ENCODE measurements at places on chromosomes 3 and 15.

- no peak for DNase-seq
Observed at GRCh38 chr3:161389445-161390035, 18.2 kb upstream of the SPTSSB start.

GRCh38 chr3:96070678-96071077 is 743.7 kb upstream of the EPHA6 start:
- DNase-seq: no peak

DNA sequence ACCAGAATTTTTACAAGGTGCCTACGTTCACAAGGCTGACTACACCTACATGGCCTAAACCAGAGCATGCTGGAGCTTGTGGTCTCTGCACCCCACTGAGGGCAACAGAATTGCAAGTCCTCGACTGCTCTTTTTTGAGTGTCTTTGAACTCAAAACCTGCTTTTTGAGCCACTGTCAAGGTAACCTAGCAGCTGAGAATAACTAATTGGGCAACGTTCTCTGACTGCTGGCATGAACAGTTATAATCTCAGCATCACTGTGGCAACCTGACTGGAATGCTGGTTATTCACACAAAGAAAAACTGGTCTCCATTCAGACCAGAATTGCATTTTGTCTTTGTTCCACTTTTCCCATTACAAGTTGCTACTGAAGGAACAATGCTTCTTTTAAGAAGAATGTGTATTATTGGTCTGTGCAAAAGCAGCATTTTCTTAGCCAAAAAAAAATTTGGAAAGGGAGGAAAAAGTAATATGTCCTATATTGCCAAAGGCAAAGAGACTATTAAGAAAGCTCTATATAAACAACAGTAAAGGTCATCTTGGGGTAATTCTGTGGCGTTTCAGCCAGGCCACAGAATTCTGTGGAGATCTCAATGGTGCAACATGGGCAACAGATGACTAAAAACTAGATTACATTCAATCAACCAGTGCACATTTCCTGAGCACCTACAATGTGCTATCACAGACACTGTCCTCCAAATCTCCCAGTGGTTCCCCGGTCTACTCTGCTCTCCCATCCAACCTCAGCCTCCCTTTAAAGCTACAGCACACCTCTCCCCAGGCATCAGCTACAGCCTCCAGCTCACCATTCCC is 76.8 kb downstream of the TNIK start:
- DNase-seq: no peak

DNA sequence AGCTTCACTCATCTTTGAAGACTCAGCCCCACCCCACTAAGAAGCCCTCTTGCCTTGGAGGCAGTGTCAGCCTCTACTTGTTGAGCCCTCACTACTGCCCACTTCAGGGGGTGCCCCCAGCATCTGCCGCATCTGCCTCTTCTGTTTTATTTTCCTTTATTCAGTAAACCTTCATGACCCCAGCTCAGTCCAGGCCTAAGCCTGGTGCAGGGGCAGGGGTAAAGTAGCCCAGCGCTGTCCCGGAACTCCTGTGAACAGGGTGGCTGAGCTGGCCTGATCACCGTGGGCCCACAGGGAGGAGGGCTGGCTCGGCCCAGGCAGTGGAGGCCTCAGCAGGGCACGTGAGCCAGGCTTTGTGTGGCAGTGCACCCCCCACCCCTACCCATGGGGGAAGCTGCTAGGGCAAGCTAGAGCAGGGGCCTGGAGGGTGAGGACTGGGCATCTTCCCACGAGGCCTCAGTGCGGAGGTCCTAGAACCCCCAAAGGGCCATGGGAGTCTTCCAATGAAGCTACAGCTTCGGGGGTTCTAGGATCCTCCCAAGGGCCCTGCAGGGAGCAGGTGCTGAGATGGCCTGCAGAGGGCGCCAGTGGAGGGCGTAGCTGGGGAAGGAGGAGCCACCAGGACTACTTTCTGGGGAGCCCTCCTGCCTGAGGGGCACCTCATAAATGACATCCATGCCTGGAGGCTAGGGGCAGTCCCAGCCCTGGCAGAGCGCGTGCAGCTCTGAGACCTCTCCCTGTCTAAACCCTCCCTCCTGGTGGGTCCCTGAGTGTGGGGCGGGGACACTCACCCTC is 36.0 kb downstream of the TSPAN3 start:
- peak; percentile 37 for DNase-seq

- DNase-seq: no peak
Observed at GRCh38 chr3:120432150-120432860, 18.5 kb downstream of the FSTL1 start.

GRCh38 chr15:52857937-52858781 is 68.0 kb upstream of the ONECUT1 start:
- no peak for DNase-seq

GRCh38 chr3:150020527-150020926 is 49.8 kb upstream of the PFN2 start:
- no peak for DNase-seq

GRCh38 chr15:38864827-38865581 is 300.4 kb upstream of the RASGRP1 start:
- DNase-seq: no peak

GRCh38 chr3:42101048-42101447 is 9.9 kb downstream of the TRAK1 start:
- no peak for DNase-seq

GRCh38 chr3:196207159-196207832 is 3.9 kb downstream of the ZDHHC19 start:
- DNase-seq: no peak

GRCh38 chr3:56720849-56721248 is 37.8 kb upstream of the TASOR start:
- DNase-seq: no peak

DNA sequence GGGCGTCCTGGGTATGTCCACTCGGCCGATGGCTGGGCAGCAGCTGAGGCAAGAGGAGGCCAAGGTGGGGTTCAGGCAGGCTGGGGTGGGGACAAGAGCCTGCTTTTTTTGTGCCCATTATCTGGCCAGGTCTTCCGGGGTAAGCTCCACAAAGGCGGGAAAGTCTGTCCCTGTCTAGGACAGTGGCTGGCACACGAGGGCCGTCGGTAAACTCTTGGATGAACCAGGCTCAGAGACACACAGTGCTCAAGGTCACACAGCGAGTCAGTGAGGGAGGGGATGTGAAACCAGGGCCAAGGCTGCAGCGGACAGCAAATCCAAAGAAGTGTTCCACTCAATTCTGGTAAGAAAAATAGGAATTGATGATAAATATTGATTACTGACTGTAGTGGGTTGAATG is 2.9 kb downstream of the DNAJB8 start:
- no peak for DNase-seq

DNA sequence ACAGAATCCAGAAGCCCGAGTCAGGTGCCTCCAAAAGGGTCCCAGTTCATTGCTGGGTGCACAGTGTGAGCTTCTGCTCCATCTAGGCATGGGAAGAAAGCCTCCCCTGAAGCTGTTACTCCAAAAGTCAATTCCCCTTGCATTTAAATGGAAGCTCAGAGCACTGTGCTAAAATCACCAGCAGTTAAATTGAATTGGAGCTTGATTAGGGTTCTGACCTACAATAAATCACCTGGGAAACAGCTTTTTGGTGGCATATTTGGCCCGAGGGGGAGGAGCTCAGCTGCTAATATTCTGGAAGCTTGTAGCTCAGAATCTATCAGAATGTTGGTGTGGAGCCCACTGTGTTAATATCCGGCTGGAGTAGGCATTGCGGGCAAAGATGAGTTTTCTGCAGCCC is 87.1 kb upstream of the RGMA start:
- no peak for DNase-seq

DNA sequence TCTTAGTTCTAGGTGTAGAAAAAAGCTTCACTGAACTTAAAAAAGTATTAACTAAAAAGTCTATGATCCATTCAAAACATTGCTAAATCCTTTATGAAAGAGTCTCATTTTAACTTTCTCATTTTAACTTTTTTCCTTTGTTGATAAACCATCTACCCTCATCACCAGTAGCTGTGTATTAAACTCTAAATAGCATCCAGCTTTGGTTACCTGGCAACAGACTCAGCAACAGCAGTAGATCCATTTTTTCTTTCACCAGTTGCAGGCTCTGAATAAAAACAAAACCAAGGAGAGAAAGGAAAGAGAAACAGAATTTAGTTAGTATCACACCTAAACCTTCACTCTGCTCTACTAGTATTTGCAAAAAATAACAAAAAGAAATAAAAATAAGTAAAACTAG is 51.6 kb downstream of the TP53BP1 start:
- no peak for DNase-seq

GRCh38 chr3:168645180-168645579 is 549.5 kb upstream of the GOLIM4 start:
- DNase-seq: no peak

DNA sequence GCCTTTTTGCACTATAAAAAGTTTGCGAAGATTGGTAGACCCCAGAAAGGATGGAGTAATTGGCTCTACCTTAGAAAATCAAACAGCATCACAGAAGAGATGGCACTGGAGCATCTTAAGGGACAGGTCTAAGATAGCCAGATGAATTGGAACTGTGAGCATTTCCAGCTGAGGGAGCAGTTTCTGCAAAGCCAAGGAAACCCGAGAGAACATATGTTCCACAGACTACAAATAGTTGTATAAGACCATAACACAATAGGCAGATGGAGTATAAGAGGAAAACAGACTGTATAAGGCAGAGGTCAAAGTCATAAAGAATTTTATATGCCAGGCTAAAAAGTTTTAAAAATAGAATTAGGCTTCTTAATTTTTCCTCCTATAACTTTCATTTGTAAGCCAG is 46.0 kb downstream of the TSC22D2 start:
- DNase-seq: no peak

GRCh38 chr3:42277676-42278075 is 11.7 kb upstream of the CCK start:
- no peak for DNase-seq

DNA sequence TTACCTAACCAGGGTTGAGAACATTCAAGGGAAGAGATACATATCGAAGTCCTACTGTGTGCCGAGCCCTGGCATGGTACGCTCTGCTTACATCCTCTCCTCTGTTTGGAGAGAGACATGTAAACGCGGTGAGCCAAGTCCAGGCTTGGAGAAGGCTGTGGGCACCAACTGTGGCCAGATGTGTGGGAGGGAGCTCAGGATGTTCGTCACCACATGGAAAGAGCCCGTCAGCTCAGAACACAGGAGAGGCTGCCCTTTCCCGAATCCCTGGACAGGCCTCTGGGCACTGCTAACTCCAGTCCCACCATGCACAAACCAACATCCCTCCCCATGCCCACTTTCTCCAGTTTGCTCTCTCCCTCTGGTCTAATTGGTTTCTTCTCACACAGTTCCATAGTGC is 43.0 kb downstream of the MESD start:
- no peak for DNase-seq

DNA sequence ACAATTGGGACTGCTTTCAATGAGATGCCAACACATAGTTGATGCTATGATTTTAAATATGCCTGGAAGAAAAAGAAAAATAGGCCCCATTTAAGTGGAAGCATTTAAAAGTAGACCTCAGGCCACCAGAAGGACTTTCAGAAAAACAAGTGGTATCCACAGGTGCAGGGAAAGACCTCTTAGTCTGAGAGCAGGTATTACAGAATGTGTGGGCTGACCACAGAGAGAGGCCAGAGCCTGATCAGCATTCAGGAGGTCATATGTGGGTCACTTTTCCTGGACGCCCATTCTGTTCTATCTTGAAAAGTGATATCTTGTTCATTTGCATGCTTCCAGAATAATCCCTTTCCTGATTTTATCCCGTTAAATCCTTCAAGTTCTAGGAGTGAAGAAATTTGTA is 95.5 kb downstream of the GABRG3 start:
- no peak for DNase-seq

- no peak for DNase-seq
Observed at GRCh38 chr3:71247221-71247957, 336.1 kb downstream of the FOXP1 start.

GRCh38 chr3:35946854-35947515 is 307.7 kb downstream of the ARPP21 start:
- DNase-seq: no peak

DNA sequence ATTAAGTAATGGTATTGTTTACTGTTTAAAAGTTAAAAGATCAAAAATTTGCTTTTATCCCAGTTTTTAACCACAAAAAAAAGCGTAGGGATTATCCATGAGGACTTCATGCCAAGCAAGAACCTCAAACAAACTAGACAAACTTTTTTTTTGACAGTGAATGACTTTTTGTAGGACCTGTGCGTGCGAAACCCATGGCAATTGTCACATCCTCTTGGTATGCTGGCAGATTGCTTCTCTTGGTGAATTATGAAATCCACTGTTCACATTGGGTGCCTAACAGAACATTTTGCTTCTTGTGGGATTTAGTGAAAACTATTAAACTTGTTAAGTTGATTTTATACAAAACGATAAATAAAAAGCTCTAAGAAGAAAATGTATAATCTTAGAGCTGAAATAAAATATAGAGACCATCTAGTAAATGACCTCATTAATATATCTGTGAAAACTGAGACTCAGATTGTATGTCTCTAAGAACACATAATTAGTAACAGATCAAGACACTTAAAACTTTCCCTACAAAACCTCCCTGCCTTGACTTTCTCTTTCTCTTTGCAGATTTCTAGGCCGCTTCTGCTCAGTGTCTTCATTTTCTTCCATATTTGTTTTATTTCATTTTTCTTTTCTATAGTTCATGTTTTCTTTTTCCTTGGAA is 87.3 kb upstream of the CGNL1 start:
- DNase-seq: no peak

GRCh38 chr3:52196977-52197376 is 983 bp upstream of the ALAS1 start:
- no peak for DNase-seq

- DNase-seq: no peak
Observed at GRCh38 chr3:129085818-129086217, 25.2 kb downstream of the GP9 start.

GRCh38 chr3:156448300-156448699 is 106.6 kb downstream of the SSR3 start:
- no peak for DNase-seq

DNA sequence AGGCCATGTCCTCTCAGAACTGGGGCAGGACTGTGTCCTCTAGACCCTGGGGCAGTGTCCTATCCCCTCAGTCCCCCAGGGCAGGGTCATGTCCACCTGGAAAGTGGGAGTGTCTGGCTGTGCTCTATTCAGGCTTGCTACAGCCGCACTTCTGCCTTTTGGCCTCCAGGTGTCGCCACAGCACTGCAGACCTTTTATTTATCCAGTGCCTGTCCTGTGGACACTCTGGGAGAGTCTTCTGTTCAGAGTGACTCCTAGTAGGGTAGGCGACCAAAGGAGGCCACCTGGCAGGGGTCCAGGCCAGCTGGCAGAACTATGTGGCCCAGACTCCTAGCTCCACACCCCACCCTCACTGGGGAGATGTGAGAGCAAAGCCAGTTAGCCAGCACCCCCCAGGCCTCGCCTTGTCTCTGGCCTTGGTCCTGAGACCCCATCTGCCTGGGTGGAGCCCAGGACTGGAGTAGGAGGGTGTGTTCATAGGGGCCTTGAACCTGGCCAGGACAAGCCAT is 3.9 kb downstream of the TMIE start:
- DNase-seq: peak; percentile 58

- no peak for DNase-seq
Observed at GRCh38 chr15:88627463-88627862, 6.3 kb downstream of the AEN start.

DNA sequence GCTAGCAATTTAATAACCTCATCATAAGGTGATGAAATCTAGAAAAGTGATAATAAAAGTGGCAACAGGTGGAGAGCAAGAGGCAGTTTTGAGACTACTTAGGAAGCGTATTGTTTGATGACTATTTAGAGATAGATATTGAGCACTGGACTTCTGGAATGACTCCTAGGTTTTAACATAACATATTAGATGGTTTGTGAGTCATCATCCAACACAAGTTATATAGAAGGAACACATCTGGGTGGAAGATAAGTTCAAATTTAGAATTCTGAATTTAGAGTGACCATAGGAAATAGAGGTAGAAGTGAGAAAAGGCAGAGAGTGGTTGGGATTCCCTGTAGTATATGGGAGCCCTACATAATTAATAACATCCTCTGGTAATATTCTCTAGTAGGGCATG is 282.8 kb upstream of the ALCAM start:
- no peak for DNase-seq

Data from activated T-cell treated with anti-CD3 and anti-CD28 coated beads for 24 hours (primary cell).